ENCODE measurements at places on chromosomes 6 and 20. TPM values are rescaled to one million over a fixed set of nuclear protein-coding genes. Genes with fewer than 3 reads are reported as not detected.

- DNase-seq = no peak
Measured at GRCh38 chr6:143264986-143265764, 185.3 kb downstream of the ADAT2 start.

DNA sequence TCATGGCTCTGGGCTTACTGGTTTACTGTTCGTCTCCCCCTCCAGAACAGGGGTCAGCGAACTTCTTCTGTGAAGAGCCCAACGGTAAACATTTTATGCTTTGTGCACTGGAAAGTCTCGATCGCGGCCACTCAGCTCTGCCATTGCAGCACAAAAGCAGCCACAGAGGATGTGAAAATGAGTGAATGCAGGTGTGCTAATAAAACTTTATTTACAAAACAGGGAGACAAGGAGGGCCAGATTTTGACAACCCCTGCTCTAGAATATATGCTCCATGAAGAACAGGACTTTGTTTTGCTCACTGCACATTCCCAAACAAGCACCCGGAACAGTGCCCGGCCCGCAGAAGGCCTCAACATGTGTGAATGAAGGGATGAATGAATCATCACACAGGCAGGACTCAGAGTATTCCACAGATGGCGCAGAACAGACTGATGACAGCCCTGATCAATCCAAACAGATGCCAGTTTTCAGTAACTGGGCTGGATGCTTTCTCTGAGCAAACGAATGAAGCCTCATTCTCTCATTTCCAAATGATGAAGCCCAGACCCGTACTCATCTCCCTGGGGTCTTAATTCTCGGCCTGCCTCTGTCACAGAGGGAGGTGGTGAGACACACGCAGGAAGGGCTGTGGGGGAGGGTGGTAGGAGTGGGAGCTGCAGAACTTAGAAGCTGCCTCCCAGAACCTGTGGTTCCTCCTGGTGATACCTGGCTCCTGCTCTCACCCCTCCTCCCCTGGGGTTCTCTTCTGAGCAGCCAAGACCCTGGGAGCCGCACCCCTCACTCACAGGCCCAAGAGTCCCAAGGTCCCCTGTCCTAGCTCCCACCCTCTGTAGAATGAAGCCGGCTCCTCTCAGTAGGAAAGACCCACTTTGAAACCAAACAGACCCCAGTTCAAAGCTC lies 196.4 kb downstream of the PREX1 start:
- no peak for DNase-seq

GRCh38 chr6:142933701-142934100 lies 11.3 kb downstream of the HIVEP2 start:
- no peak for DNase-seq

GRCh38 chr6:169921853-169922824 lies 170.7 kb downstream of the ERMARD start:
- peak; percentile 64 for DNase-seq

The PDYN gene
- total RNA-seq = not detected
